Muscle of arm (tissue), 14 donors: ENCODE measurements at places on chromosomes 6 and 20.
A peak's percentile ranks its signal among the peaks of the same experiment; 100 is the strongest.

GRCh38 chr20:53582251-53582570 lies 11.4 kb downstream of the ZNF217 start:
- no peak for DNase-seq

GRCh38 chr20:35472209-35472608 lies 16.8 kb downstream of the CEP250 start:
- DNase-seq: no peak

- no peak for DNase-seq
These were observed 92.1 kb downstream of the CDH26 start for GRCh38 chr20:60050193-60050947.

- DNase-seq: no peak
These were observed 47.6 kb downstream of the SCGN start for GRCh38 chr6:25699649-25700048.

GRCh38 chr6:41695825-41696224 lies 39.6 kb downstream of the TFEB start:
- DNase-seq: no peak

DNA sequence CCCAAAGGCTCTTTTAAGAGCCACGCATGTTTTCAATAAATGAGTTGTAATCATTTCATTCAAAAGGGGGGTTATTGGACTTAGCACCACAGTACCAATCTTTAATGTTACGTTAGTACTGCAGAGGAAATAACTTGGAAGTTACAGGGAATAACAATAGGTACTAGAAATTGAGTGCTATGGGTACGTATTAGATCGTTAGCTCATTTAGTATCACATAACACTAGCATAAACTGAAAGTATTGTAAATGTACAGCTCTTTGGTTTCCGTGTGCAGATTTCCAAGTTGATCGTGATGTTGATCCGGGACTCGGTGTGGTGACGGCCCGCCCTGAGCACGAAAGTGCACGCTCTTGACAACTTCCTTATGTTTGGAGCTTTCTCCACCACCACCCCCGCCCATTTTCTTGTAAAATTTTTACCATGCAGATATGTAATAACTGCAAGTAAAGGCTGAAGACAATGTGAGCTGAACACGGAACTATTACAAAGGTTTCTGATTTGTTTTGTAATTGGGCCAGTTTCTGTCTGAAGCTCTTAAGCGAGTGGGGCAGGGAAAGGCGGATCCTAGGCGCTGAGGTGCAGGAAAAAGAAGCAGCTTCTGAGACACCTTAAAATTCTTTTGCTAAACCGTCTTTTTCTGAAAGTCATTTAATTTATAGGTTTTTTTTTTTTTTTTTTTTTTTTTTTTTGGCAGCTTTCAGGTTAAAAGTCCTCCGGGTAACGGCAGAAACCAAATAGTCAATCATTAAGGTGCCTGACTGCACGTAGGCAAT lies 71.5 kb downstream of the HFE start:
- DNase-seq: peak; percentile 82

- DNase-seq: no peak
These were observed 55.2 kb downstream of the TIAM2 start for GRCh38 chr6:155050311-155050710.

- no peak for DNase-seq
These were observed 99.0 kb downstream of the JARID2 start for GRCh38 chr6:15344831-15345230.

DNA sequence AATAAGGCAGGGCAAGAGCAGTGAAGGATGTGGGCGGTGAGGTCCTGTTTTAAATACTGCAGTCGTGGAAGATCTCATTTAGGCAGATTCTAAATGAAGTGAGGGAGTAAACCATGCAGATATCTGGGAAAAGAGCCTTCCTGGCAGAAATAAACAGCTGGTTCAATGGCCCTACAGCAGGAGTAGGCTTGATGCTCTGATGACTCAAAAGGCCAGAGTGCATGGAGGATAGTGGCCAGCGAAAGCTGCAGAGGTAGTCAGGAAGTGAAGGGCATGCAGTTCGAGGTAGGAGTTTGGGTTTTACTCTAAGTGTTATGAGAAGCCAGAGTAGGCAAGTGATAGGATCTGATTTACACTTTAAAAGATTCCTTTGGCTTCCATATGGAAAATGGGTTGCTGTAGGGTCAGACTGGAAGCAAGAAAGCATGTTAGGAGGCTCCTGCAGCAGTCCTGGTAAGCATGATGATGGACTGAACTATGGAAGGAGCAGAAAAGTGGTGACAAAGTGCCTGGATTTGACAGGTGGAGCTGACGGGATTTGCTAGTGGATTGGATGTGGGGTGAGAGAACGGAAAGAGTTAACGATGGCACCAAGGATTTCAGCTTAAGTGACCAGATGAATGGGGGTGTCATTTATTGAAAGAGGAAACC lies 150.0 kb downstream of the GJA10 start:
- no peak for DNase-seq

DNA sequence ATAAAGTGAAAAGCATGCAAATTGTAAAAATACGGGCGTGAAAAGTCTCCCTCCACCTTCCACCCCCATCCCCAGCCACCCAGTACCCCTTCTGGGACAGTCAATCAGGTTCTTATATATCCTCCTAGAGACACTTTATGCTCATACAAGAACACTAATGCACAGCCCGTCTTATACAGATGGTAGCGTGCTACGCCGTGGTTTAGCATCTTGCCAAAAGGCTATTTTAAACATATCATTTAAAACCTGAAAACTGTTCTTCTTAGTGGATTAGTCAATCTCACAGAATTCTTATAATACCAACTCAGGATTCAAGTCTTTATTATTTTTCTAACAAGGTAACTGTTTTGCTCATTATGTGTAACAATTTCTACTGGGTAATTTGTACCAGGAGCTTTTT lies 57.2 kb upstream of the MRPS10 start:
- no peak for DNase-seq

GRCh38 chr6:125114248-125114858 lies 39.2 kb upstream of the TPD52L1 start:
- DNase-seq: peak; percentile 46
